ENCODE measurements at places on chromosomes 1 and 21. TPM values are rescaled to one million over a fixed set of nuclear protein-coding genes. Genes with fewer than 3 reads are reported as not detected.

DNA sequence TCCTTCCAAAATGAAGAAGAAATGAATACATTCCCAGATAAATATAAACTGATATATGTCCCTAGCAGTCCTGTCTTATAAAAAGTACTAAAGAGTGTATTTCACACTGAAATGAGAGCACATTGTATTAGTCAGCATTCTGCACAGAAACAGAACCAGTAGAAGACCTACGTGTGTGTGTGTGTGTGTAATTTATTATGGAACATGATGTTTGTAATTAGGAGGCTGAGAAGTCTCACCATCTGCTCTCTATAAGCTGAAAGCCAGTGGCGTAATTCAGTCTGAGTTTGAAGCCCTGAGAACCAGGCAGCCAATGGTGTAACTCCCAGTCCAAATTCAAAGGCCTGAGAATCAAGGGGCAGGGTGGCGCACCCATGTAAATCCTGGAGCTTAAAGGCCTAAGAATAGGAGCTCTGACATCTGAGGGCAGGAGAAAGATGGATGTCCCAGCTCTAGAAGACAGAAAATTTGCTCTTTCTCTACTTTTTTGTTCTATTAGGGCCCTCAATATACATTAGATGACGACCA, 146.5 kb upstream of the LYPLAL1 start:
- DNase-seq: no peak
- no peaks in the 10 kb centered on the region for H3K36me3 ChIP-seq
- no peak overlapping the region for H3K27ac ChIP-seq
- no peaks in the 10 kb centered on the region for H3K27me3 ChIP-seq
- no peaks in the 10 kb centered on the region for H3K4me1 ChIP-seq
- H3K4me3 ChIP-seq: no peak overlapping the region

Gene ANGPTL7
- not detected for total RNA-seq

DNA sequence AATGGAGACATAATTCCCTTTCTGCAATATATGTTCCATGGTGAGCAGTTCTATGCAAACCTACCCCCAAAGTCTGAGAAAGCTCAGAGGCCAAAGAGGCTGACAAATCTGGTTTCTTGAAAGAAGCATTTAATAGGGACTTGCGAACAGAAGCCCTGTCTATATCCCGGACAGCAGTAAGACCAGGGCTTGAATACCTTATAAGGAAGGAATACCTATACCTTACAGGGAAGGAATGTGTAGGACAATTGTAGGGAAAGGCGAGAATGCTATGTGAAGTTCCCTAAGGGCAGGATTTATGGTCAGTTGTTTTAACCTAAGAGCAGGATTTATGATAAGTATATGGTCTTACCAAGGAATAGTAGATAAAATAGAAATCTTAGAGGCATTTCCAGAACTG, 5.0 kb upstream of the SLC41A1 start:
- no peak overlapping the region for H3K4me3 ChIP-seq
- no peak overlapping the region for H3K27ac ChIP-seq
- no peaks in the 10 kb centered on the region for H3K27me3 ChIP-seq
- no peak for DNase-seq

GRCh38 chr1:24656046-24656445, 12.9 kb downstream of the SRRM1 start:
- peaks cover 36% of the 10 kb centered on the region for H3K36me3 ChIP-seq
- no peak for DNase-seq
- H3K4me1 ChIP-seq: no peaks in the 10 kb centered on the region
- no peaks in the 10 kb centered on the region for H3K27me3 ChIP-seq
- no peak overlapping the region for H3K4me3 ChIP-seq
- no peak overlapping the region for H3K27ac ChIP-seq

Gene IGSF3
- total RNA-seq: 27.8 TPM

Gene C1orf74
- total RNA-seq: 4.1 TPM

GRCh38 chr1:89085781-89086180, 20.8 kb upstream of the GBP1 start:
- no peak overlapping the region for H3K4me3 ChIP-seq
- H3K36me3 ChIP-seq: no peaks in the 10 kb centered on the region
- no peaks in the 10 kb centered on the region for H3K4me1 ChIP-seq
- H3K27ac ChIP-seq: no peak overlapping the region
- DNase-seq: no peak
- no peaks in the 10 kb centered on the region for H3K27me3 ChIP-seq

GRCh38 chr1:31718327-31718897, 14.6 kb upstream of the COL16A1 start:
- no peak for DNase-seq
- H3K4me1 ChIP-seq: peaks cover 28% of the 10 kb centered on the region
- H3K27ac ChIP-seq: no peak overlapping the region

- H3K36me3 ChIP-seq: no peaks in the 10 kb centered on the region
- no peaks in the 10 kb centered on the region for H3K4me1 ChIP-seq
- no peak for DNase-seq
- no peak overlapping the region for H3K4me3 ChIP-seq
- no peak overlapping the region for H3K27ac ChIP-seq
Measured at GRCh38 chr21:43578677-43579303, 80.5 kb downstream of the HSF2BP start.

GRCh38 chr1:3002349-3003038, 18.8 kb upstream of the ACTRT2 start:
- no peak for DNase-seq
- no peaks in the 10 kb centered on the region for H3K36me3 ChIP-seq
- H3K4me3 ChIP-seq: no peak overlapping the region
- peaks cover 85% of the 10 kb centered on the region for H3K27me3 ChIP-seq

- no peak overlapping the region for H3K4me3 ChIP-seq
- H3K36me3 ChIP-seq: no peaks in the 10 kb centered on the region
- no peak overlapping the region for H3K27ac ChIP-seq
Measured at GRCh38 chr1:99599678-99600175, 46.2 kb upstream of the PALMD start.

- no peak overlapping the region for H3K4me3 ChIP-seq
- no peak for DNase-seq
- no peaks in the 10 kb centered on the region for H3K4me1 ChIP-seq
- no peaks in the 10 kb centered on the region for H3K27me3 ChIP-seq
- H3K27ac ChIP-seq: no peak overlapping the region
Measured at GRCh38 chr21:14522736-14523135, 23.4 kb downstream of the SAMSN1 start.

Gene C1orf115
- total RNA-seq: 5.6 TPM

Gene PROX1
- total RNA-seq: not detected

Gene LCE2C
- total RNA-seq: not detected

Gene TNFRSF18
- total RNA-seq: 14.1 TPM

DNA sequence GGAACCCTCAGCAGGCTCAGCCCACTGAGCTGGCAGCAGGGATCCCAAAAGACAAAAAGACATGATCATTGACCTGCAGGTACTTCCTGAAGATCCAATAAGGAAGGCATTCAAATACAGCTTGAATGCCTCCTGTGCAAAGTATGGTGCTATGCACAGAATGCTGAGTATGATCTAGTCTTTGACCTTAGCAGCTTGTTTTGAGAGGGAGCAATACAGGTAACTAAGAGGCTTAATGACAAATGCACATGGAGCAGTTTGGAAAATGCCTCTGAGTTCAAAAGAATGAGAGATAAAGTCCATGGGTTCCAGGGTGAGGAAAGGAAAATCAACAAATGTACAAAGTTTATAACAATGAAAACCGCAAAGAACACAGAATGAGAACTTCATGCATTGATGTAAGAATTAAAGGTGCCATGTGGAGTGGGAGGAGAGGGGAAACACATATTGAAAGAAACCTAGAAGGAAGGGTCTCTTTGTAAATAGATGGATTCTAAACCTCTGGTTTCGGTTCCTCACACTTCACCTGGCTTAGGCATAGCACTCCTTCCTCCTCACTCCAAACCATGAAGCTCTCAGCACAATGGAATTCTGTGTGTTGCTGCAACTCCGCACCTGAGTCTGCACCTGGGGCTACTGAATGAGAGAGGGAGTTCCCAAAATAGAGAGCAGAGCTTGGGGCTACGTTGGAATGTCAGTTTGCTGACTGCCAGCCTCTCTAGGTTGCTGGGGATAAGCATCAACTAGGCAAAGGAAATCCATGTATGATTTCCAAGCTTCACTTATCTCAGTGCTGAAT, 77.6 kb downstream of the PLXNA2 start:
- peak; percentile 94 for DNase-seq
- no peak overlapping the region for H3K4me3 ChIP-seq
- H3K27ac ChIP-seq: peak overlapping the region; percentile 69
- H3K4me1 ChIP-seq: peaks cover 19% of the 10 kb centered on the region

Gene ZNF648
- not detected for total RNA-seq

Gene RNU1-1
- 3,235 TPM for total RNA-seq

GRCh38 chr1:209900734-209901133, 37.3 kb upstream of the SYT14 start:
- H3K4me1 ChIP-seq: peaks cover 38% of the 10 kb centered on the region
- peak; percentile 41 for DNase-seq
- H3K4me3 ChIP-seq: no peak overlapping the region
- H3K27ac ChIP-seq: peak overlapping the region; percentile 84
- no peaks in the 10 kb centered on the region for H3K27me3 ChIP-seq

DNA sequence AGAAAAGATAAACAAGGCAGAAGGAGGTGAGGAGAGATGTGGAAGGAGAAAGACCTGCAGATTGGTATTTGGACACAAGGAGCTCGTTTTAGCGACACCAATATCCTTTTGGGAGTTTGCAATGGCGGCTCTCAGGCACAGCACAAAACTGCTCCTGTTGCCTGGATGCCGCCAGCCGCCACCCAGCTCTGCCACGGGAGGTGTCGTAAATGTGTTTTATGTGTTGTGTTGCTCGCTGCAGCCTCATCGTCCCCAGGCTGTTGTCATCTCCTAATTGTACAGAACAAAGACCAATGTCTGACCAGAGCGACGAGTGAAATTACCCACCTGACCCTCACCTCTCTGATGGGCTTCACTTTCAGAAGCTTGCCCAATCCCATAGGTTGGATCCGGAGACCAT, 96.6 kb upstream of the ZNF281 start:
- no peaks in the 10 kb centered on the region for H3K4me1 ChIP-seq
- H3K4me3 ChIP-seq: no peak overlapping the region
- no peak for DNase-seq
- H3K27me3 ChIP-seq: no peaks in the 10 kb centered on the region

GRCh38 chr1:71224741-71225377, 144.0 kb upstream of the ZRANB2 start:
- no peak overlapping the region for H3K27ac ChIP-seq
- H3K4me3 ChIP-seq: no peak overlapping the region
- H3K27me3 ChIP-seq: no peaks in the 10 kb centered on the region
- H3K4me1 ChIP-seq: no peaks in the 10 kb centered on the region
- no peak for DNase-seq
- H3K36me3 ChIP-seq: no peaks in the 10 kb centered on the region

Measured in PC-9 (cell line).